ENCODE measurements at places on chromosomes 13 and 19. TPM values are rescaled to one million over a fixed set of nuclear protein-coding genes. Genes with fewer than 3 reads are reported as not detected.
A peak's percentile ranks its signal among the peaks of the same experiment; 100 is the strongest.

DNA sequence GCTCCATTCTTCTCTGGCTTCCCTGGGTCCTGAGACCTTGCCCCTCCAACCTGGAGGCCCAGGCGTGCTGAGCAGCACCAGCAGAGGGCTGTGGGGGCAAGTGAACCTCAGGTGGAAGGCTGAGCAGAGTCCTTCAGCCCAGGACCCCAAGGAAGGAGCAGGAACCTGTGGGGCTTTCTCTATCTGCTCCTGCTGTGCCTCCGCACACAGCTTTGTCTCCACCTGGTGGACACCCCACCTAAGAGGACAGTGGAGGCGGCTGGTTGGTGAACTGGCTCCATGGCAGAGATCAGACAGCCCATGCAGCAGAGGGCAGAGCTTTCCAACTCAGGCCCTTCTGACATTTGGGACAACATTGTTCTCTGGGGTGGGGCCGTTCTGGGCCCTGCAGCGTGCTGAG is 19.7 kb downstream of the ZFR2 start:
- DNase-seq: no peak

LPAR6 gene
- total RNA-seq: 54.1 TPM

WDR87 gene
- total RNA-seq: not detected

URAD gene
- not detected for total RNA-seq

DNA sequence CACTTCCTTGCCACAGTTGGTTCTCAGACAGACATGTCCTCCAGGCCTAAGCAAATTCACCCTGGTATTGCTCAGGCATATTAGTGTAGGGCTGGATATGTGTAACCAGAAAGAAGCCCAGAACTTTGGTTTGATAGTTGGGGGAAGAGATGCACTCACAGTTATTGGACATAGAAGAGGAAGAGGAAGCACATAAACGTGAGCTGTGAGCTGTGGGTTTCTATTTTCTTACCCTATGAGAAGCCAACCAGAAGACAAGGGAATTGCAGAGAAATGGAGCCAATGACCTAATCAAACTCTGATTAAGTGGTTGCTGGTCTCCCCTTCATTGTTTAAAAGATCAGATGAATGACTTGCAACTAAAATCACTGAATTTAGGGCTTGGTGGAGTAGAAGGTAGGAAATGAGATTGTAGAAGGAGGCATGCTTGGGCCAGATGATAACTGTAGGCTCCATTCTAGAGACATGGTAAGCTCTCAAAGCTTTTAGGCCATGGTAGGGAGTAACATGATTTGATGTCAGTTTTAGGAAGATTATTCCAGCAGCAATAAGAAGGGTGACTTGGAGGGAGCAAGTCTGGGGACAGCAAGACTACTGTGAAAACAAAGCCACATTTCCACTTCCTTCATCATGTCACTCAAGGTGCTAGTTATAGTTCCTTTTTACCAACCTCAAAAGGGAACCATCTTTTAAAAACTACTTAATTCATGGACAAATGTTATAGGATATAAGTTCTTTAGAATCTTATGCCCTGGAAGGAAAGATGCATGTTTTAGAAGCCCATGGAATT is 24.1 kb upstream of the WDFY2 start:
- no peak for DNase-seq

- peak; percentile 51 for DNase-seq
Observed at GRCh38 chr19:13920940-13921747, 15.1 kb downstream of the CC2D1A start.

PSG6 gene
- not detected for total RNA-seq

GRCh38 chr13:107141767-107142166 is 573.8 kb upstream of the ARGLU1 start:
- no peak for DNase-seq

MYH14 gene
- 60.6 TPM for total RNA-seq

MYO16 gene
- total RNA-seq: 12.2 TPM

DNA sequence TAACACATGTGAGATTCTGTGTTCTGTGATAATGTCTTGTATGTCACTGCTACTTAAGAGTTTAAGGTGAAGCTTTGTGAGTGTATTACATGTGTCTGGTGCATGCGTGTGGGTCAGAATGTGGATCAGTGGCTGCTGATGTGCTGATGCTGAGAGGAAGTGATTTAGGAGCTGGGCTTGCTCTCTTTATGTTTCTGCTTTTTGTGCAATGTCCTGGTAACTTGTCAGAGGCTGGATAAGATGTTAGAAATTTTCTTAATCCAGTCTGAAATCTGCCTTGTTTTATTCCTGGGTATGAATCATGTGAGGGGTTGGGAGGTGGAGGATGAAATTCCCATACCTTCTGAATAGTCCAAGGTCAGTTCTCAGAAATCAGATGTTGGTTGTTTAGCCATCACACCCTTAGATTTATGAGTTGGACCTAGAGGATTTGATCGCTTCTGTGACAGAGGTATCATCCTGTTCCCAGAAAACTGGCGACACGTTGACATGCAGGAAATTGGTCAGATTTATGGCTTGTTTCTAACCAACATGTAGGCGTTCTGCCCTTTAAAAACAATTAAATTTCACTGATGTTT is 24.5 kb upstream of the CXCL17 start:
- DNase-seq: no peak

GRCh38 chr19:57436417-57436816 is 1.3 kb downstream of the ZNF749 start:
- DNase-seq: no peak

SERP2 gene
- 4.9 TPM for total RNA-seq

DNA sequence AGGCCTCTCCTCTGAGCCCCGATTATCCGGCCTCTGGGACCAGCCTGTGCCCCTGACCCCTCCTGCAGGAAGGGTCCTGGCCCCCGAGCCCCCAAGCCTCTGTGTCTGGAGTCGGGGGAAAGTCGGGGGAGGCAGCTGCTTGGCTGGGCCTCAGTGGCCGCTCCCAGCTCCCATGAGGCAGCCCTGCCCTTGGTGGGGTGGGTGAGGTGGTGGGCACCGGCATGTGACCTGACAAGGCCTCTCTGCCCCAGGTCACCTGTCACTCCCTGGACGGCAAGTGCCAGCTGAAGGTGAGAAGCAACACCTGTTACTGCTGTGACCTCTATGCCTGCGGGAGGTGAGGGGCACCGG is 41.5 kb downstream of the TMEM255B start:
- DNase-seq: no peak

DNA sequence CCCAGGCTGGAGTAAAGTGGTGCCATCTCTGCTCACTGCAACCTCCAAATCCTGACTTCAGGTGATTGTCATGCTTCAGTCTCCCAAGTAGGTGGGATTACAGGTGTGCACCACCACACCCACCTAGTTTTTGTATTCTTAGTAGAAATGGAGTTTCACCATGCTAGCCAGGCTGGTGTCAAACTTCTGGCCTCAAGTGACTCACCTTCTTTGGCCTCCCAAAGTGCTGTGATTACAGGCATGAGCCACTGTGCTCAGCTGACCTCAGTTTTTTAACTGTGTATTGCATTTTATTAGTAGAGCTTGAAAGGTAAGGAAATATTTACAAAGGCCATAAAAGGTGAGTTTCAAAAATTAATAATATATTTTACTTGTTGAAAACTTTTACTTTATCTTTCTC is 2.3 kb downstream of the ZNF726 start:
- no peak for DNase-seq

DNA sequence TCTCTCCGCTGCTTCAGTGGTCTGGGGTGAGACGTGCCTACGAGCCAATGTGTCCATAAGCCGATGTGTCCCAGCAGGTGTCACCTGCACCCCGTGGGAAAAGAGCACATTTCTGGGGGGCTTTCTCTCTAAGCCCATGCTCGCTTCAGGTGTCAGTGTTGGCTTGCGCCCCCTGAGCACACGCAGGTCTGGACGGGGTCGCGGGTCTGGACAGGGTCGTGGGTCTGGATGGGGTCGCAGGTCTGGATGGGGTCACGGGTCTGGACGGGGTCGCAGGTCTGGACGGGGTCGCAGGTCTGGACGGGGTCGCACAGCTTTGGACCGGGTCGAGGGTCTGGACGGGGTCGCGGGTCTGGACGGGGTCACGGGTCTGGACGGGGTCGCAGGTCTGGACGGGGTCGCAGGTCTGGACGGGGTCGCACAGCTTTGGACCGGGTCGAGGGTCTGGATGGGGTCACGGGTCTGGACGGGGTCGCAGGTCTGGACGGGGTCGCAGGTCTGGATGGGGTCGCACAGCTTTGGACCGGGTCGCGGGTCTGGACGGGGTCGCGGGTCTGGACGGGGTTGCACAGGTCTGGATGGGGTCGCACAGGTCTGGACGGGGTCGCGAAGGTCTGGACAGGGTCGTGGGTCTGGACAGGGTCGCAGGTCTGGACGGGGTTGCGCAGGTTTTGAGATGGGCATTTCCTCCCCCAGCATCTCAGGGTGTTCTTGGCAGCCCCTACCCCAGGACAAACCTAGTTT is 24.5 kb upstream of the TFDP1 start:
- DNase-seq: no peak

- no peak for DNase-seq
Observed at GRCh38 chr19:33467851-33468250, 53.7 kb downstream of the PEPD start.

REEP6 gene
- total RNA-seq: 4.2 TPM

DNA sequence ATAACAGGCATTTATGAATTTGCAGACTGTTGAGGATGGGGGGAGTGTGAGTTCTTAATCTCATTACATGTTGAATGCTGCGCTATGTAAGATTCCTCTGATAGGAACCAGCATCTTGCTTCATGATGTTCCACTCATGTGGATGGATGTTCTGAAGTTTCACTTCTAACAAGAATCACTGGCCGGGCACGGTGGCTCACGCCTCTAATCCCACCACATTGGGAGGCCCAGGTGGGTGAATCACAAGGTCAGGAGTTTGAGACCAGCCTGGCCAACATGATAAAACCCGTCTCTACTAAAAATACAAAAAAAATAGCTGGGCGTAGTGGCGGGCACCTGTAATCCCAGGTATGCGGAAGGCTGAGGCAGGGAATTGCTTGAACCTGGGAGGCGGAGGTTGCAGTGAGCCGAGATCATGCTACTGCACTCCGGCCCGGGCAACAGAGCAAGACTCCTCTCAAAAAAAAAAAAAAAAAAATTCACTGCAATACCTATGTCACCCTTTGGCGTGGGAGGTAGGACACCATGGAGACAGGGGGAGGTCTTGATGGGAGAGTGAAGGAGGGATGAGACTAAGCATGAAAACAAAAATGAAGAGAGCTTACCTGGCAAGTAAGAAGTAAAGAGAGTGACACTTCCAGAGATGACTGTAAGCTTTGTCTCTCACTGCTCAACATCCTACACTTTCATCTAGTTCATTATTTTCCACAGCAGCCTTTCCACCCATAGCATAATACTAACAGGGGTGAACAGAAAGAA is 133.0 kb downstream of the DCT start:
- no peak for DNase-seq
